ENCODE measurements at places on chromosomes 16 and 17.

- DNase-seq = no peak
These were observed 14.2 kb upstream of the CDH5 start for GRCh38 chr16:66352304-66352703.

DNA sequence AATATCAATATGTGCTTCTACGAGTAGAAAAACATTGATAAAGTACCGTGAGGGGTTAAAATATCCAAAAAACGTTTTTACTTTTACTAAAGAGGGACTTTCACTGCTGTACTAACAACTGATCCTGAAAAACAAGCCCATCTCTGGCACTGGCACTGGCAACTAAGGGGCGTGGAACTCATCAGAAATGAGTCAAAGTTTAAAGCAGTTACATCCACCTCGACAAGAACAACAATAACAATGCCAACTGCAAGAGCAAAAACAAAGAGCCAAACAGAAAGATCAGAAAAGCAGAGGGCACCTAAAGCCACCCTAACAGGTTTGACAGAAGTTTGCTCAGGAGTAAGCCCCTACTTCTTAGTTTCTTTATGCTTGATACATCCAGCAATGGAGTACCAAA is 13.1 kb downstream of the MBTPS1 start:
- no peak for DNase-seq

- DNase-seq = no peak
These were observed 10.8 kb upstream of the NAGLU start for GRCh38 chr17:42525221-42525620.

DNA sequence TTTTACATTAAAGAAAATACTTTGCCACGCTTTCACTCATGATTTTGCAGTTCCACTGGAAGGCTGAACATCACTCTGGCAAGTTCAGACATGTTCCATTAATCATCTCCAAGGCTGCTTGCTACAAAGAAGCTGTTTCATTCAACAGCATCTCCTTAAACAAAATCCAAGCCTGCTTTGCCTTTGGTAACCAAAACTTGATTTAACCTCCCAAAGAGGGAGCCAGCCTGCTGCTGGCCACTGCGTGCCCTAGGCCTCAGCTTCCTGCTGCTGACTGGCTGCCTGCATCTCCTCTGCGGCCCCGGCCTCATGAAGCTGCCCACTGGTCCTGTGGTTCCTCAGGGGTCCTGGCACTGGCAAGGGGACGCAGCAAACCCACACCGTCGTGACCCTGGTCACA is 31.8 kb downstream of the ANKRD11 start:
- no peak for DNase-seq

- no peak for DNase-seq
These were observed 316 bp downstream of the DLG4 start for GRCh38 chr17:7219229-7219811.

DNA sequence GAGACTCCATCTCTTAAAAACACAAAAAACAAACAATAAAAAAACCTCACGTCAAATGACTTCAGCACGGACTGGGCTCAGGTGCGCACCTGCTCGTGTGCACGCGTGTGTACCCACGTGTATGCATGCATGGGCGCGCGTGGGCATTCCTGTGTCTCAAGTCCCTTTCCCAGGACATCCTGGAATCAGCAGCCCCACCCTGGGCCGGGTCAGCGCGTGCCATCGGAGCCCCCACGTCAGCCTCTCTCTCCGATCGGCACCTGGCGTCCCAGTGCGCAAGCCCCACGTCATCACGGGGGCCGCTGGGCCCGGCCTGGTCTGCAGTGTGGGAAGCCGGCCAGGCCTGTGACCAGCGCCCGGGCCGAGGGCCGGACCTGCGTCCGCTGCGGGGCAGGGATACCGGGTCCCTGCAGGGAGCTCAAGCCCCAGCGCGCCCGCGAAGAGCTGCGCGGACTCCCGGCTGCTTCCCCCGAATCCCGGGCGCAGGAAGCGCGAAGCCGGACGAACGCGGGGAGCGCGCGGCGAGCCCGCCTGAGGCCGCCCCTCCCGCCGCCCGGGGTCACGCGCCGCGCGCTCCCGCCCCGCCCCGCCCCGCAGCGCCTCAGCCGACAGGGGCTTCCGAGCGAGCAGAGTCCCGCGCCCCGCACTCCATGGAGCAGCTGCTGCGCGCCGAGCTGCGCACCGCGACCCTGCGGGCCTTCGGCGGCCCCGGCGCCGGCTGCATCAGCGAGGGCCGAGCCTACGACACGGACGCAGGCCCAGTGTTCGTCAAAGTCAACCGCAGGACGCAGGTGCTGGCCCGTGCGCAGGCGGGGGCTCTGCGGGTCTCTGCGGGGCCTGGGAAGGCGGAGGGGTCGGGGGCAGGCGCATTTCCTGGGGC is at the start of gene FN3K:
FN3K (plus strand) TSS at position 629 of the 880 bp plus-strand sequence; CDS start at position 651, 22 bp downstream.
- DNase-seq = peak; percentile 9

GRCh38 chr17:81995463-81996231 is 18.2 kb downstream of the ASPSCR1 start:
- DNase-seq = no peak

DNA sequence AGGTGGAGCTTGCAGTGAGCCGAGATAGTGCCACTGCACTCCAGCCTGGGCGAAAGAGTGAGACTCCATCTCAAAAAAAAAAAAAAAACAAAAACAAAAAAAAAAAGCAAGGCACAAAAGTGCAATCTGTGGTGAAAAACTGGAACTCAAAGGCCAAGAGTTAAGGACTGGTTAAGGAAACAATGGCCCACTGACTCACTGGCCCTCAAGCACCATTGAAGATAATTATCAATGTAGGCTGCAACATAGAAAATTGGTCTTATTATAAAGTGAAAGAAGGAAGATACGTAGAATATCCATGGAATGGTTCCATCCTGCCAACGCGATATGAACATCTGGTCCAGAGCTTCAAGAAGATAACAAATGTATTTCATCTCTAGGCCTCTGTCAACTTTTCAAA is 444.2 kb downstream of the SOX9 start:
- DNase-seq = no peak

GRCh38 chr16:87542531-87543102 is 49.8 kb upstream of the ZCCHC14 start:
- DNase-seq = no peak

DNA sequence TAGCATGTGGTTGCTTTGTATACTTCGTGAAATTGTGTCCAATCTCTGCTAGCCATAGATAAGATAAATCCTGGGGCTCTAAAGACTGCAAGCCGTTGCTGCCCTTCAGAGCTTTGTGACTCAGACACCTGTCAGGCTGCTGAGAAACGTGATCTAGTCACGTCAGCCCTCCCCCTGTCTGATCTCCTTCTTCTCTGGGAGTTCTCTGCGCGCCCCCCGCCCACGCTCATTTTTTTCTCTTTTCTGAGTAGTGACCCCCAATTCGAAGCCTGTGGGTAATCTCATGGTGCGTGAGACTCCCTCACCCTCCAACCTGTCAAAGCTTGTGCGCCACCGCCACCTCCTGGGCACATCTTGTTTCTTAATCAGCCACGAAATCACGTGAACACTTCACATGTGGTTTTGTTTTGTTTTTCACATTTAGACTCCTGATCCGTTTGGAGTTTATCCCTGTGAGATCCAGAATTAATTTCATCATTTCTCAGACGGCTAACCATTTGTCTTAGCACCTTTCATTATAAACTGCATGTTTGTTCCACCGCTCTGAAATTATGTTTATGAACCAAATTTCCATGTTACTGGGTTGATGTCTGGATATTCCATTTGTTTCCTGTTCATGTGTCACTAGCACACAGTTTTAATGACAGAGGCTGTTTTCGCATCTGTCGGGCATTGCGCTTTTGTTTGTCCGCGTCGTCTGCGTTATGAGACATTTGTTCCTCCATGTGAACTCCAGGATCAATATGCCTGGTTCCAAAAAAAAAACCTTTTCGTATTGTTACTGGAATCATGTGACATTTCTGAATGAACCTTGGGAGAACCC is 977 bp upstream of the ZNF778 start:
- DNase-seq = peak; percentile 77

DNA sequence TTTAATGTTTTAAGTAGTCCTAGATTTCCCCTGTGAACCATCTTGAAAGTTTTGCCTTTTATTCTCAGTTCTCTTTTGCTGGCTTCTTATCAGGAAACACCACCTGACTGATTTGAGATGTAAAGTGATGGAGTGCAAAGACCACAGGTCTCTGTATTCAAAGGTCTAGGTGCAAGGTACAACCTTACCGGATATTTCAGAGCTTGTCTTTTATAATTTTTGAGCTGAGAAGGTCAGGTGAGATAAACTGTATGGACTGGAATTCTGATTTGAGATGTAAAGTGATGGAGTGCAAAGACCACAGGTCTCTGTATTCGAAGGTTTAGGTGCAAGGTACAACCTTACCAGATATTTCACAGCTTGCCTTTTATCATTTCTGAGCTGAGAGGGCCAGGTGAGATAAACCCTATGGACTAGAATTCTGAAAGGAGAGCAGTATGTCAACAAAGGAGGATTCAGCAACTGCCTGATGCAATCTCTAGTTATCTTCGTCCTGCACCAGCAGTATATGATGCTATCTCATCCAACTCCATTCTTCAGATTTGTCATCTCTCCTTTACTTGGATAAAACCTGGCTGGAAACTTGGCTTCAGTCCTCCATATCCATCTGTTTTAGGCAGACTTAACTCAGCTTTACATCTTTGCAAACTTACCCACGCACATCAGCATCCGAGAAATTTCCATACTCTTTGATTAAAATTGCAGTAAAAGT is 64.3 kb downstream of the CENPV start:
- DNase-seq = no peak

- DNase-seq = peak; percentile 13
These were observed 2.5 kb downstream of the ADAD2 start for GRCh38 chr16:84193480-84193879.

DNA sequence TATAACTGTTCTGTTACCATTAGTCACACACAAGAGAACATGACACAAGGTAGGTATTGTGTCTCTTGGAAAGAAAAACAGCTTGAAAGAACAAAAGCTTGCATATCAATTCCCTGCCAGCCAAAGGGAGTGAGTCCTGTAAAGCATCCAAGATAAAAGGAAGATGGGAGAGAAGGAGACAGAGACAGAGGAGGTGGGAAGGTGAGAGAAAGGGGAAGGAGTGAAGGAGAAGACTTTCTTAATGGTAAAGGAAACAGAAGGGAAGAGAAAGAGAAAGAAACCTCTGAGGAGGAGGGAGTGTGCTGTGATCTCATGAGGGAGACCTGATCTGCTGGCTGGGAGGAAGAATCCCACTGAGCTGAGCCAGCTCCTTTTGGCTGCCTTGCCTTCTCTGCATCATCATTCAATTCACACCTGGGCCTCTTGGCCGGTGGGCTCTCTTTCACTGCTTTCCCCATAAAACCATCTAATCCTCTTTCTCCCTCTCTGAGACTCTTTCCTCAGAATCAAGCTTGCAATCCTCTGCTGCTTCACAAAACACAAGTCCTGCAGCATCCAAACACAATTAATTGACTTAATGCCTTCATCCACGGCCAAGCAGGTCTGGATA is 271.6 kb downstream of the ABCC12 start:
- no peak for DNase-seq

DNA sequence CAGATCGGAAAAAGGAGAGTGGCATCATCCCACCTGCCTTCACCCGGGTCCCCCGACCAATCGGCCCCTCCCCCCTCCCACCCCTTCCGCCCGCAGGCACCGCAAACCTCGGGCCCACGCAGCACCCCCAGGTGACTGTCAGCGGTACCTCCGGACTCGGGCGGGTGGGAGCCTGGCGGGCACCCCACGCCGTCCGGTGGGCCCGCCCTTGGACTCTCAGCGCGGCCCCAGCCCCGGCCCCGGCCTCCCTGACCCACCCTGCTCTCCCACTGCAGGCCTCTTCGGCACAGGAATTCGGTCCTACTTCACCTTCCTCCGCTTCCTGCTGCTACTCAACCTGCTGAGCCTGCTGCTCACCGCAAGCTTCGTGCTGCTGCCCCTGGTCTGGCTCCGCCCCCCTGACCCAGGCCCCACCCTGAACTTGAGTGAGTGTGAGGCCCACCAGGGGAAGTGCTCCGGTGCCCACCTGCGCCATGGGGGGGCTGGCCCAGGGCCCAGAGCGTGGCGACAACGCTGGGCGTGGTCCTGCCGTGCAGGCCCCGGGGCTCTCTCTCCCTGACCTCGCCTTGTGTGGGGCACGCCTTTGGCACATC is 1.6 kb downstream of the TMC8 start:
- no peak for DNase-seq

- DNase-seq = no peak
These were observed 25.8 kb downstream of the YPEL2 start for GRCh38 chr17:59357219-59357697.

DNA sequence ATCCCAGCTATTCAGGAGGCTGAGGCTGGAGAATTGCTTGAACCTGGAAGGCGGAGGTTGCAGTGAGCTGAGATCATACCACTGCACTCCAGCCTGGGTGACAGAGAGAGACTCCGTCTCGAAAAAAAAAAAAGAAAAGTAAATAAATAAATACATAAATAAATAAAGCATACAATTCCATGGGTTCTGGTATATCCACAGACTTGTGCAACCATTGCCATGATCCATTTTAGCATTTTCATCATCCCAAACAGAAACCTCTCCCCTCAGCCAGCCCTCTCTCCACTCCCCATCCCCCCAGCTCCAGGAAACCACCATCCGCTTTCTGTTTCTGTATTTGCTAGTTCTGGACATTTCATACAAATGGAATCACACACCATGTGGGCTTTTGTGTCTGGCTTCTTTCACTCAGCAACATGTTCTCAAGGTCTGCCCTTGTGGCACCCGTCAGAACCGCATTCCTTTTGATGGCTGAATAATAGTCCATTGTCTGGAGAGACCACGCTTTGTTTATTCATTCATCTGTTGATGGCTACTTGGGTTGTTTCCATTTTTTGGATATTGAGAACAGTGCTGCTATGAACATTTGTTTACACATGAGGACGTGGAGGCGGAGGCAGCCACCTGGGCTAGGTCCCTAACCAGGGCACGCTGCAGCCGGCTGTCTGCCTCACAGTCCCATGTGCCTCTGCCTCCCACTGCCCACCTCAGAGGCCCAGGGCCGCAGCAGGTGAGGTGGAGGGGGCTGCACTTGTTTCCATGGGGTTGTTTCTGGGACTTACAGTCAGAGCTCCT is 76.2 kb downstream of the NT5M start:
- no peak for DNase-seq

- no peak for DNase-seq
These were observed 4.5 kb upstream of the MEIOB start for GRCh38 chr16:1876468-1876867.

GRCh38 chr16:69396187-69397061 is 10.6 kb upstream of the TERF2 start:
- DNase-seq = peak; percentile 66

DNA sequence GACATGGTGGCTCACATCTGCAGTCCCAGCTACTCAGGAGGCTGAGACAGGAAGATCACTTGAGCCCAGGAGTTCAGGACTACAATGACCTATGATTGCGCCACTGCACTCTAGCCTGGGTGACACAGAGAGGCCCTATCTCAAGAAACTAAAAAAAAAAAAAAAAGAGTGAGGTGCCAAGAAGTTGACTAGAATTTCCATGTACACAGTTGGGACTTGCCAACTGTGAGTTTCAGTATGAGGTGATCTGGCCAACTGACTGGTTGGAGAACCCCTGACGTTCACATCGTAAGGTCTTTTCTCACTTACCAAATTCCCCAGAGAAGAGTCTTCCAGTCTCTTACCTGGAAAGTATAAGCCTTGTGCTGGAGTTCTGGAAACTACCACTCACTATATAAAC is 3.1 kb upstream of the MED11 start:
- DNase-seq = no peak
